ENCODE measurements at places on chromosomes 7 and 10.

GRCh38 chr10:44962870-44963738 lies 3.5 kb downstream of the RASSF4 start:
- DNase-seq = no peak

- no peak for DNase-seq
These were observed 631 bp downstream of the POR start for GRCh38 chr7:75915416-75916156.

GRCh38 chr7:117839507-117839906 lies 33.7 kb downstream of the CTTNBP2 start:
- DNase-seq = no peak

- no peak for DNase-seq
These were observed 6.2 kb downstream of the PAXIP1 start for GRCh38 chr7:154996756-154997155.

GRCh38 chr10:132370426-132371340 lies 26.3 kb upstream of the PWWP2B start:
- no peak for DNase-seq

DNA sequence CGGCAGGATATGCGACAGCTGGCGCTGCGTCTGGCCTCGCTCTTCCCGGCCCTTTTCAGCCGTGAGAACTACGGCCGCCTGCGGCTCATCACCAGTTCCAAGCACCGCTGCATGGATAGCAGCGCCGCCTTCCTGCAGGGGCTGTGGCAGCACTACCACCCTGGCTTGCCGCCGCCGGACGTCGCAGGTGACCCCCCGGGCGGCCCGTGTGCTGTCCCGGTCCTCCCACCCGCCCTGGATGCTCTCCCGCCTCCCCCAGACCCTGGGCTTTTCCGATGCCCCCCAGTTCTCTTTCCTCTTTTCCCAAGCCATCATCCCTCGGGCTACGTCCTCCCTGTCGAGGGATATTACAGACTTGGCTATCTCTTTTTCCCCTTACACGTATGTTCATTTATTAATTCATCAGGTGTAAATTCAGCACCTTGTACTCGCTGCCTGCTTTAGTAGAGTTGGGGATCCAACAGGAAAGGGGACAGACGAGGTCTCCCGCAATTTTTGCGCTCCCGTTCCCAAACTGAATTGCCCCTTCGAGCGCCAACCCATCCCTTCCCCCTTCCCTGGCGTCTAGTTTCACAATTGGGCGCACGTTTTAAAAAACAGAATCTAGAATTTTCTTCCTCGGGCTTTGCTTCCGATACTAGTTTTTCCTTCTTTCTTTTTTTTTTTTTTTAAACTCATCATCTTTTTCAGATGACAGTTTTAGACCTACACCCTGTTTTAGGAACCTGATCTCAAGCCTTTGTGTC lies 846 bp downstream of the MINPP1 start:
- no peak for DNase-seq

DNA sequence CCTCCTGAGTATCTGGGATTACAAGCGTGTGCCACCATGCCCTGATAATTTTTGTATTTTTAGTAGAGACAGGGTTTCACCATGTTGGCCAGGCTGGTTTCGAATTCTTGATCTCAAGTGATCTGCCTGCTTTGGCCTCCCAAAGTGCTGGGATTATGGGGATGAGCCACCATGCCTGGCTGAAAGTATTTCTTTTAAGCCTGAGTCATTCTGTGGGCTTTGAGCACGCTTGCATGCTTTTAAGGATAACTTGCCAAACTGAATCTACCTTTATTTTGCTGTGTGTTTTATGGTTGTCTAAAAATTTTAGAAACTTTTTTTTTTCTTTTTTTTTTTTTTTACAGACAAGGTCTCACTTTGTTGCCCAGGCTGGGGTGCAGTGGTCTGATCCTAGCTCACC lies 33.2 kb downstream of the CNNM2 start:
- no peak for DNase-seq

- DNase-seq = no peak
These were observed 84.9 kb upstream of the GATA3 start for GRCh38 chr10:7969623-7970022.

All from stimulated activated CD4-positive, alpha-beta T cell treated with anti-CD3 and anti-CD28 coated beads, Interleukin-1b, Interleukin-23, amount 100 ng/mL, for 1 hour (primary cell).